ENCODE measurements at places on chromosomes 11 and 22. TPM values are rescaled to one million over a fixed set of nuclear protein-coding genes. Genes with fewer than 3 reads are reported as not detected.

The MAJIN gene
- total RNA-seq: not detected

The CD3E gene
- 0.28 TPM for total RNA-seq

GRCh38 chr11:96264364-96264763 lies 78.6 kb downstream of the MAML2 start:
- H3K4me3 ChIP-seq: no peak overlapping the region
- no peak for DNase-seq
- no peak overlapping the region for H3K27ac ChIP-seq
- H3K4me1 ChIP-seq: peaks cover 12% of the 10 kb centered on the region
- H3K36me3 ChIP-seq: no peaks in the 10 kb centered on the region

DNA sequence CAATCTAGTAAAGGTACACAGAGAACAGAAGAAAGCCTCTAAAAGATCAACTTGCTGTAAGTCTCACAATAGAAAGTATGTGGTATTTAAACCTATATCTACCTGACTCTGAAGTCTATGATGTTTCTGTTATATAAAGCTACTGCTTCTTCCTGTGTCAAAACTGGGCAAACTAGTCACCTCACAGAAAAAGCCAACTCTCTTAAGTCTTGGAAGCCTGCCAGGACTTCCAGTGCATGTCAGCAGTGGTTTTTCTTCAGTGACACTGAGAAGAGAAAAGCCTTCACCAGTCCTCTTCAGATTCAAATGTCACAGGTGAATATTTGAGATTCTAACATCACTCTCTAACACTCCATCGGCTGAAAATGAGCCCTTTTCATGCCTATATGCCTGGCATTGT lies 808.0 kb downstream of the DLG2 start:
- H3K4me1 ChIP-seq: no peaks in the 10 kb centered on the region
- DNase-seq: no peak
- no peaks in the 10 kb centered on the region for H3K36me3 ChIP-seq
- no peak overlapping the region for H3K27ac ChIP-seq
- no peaks in the 10 kb centered on the region for H3K27me3 ChIP-seq

DNA sequence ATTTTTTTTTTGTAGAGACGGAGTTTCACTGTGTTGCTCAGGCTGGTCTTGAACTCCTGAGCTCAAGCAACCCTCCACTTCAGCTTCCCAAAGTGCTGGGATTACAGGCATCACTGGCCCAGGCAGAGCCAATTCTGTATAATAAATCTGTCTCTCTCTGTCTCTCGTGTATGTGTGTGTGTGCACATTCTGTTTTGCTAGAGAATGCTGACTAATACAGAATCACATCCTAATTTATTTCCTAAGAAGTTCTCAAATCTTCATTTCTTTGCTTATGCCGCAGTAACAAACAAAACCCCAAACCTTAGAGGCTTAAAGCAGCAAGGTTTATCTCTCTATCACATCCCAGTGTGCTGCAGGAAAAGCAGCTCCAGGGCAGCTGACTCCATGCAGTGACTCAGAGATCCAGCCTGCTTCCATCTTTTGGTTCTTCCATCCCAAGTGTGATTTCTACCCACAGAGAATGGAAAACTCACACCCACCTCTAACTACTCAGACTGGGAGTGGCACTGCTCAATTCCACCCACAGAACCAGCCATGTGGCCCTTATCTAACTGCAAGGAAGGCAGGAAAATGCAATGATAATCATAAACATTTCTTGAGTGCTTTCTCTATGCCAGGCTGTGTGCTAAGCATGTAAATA lies 35.1 kb upstream of the LRRC10B start:
- DNase-seq: no peak
- peaks cover 20% of the 10 kb centered on the region for H3K36me3 ChIP-seq
- no peaks in the 10 kb centered on the region for H3K27me3 ChIP-seq

DNA sequence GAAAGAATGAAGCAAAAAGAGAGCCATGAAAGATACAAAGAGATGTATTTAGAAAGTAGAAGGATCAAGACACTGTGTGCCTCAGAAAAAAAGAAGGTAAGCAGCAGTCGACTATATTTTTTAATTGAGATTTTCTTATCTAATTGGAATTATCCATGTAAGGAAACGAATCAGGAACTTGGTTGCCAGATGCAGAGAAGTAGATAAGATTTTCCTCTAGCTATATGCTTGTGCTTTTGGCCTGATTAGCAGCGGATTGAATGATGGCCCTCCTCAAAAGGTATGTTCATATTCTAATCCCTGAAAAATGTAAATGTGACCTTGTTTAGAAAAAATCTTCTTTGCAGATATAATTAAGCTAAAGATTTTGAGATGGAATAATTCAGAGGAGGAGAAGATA lies 43.9 kb upstream of the CARD18 start:
- no peaks in the 10 kb centered on the region for H3K27me3 ChIP-seq
- no peak overlapping the region for H3K27ac ChIP-seq
- H3K4me3 ChIP-seq: no peak overlapping the region

- H3K36me3 ChIP-seq: no peaks in the 10 kb centered on the region
- H3K27ac ChIP-seq: no peak overlapping the region
- peaks cover 8% of the 10 kb centered on the region for H3K4me1 ChIP-seq
- H3K4me3 ChIP-seq: no peak overlapping the region
- no peaks in the 10 kb centered on the region for H3K27me3 ChIP-seq
- DNase-seq: no peak
These were observed 14.0 kb upstream of the TP53I11 start for GRCh38 chr11:44964526-44965209.

The SLC37A2 gene
- total RNA-seq: 7.4 TPM

The MFNG gene
- 12.8 TPM for total RNA-seq

GRCh38 chr11:125378571-125378970 lies 117.5 kb downstream of the FEZ1 start:
- no peak overlapping the region for H3K27ac ChIP-seq
- H3K27me3 ChIP-seq: no peaks in the 10 kb centered on the region
- H3K4me1 ChIP-seq: no peaks in the 10 kb centered on the region
- H3K36me3 ChIP-seq: no peaks in the 10 kb centered on the region

GRCh38 chr11:94954753-94955152 lies 18.6 kb downstream of the CWC15 start:
- H3K4me3 ChIP-seq: no peak overlapping the region
- DNase-seq: no peak
- H3K36me3 ChIP-seq: no peaks in the 10 kb centered on the region
- H3K27me3 ChIP-seq: no peaks in the 10 kb centered on the region
- H3K27ac ChIP-seq: no peak overlapping the region
- no peaks in the 10 kb centered on the region for H3K4me1 ChIP-seq
